Aorta (tissue), 5 donors: ENCODE measurements at places on chromosomes 4 and X. TPM values are rescaled to one million over a fixed set of nuclear protein-coding genes. Genes with fewer than 3 reads are reported as not detected.

The CEP135 gene
- 13.5 TPM for total RNA-seq

The NUDT10 gene
- 2.7 TPM for total RNA-seq

The BTC gene
- total RNA-seq, result 9.4 TPM

The FAM236A gene
- total RNA-seq, result not detected

The SMIM10L2A gene
- 0.42 TPM for total RNA-seq

The FDCSP gene
- not detected for total RNA-seq

DNA sequence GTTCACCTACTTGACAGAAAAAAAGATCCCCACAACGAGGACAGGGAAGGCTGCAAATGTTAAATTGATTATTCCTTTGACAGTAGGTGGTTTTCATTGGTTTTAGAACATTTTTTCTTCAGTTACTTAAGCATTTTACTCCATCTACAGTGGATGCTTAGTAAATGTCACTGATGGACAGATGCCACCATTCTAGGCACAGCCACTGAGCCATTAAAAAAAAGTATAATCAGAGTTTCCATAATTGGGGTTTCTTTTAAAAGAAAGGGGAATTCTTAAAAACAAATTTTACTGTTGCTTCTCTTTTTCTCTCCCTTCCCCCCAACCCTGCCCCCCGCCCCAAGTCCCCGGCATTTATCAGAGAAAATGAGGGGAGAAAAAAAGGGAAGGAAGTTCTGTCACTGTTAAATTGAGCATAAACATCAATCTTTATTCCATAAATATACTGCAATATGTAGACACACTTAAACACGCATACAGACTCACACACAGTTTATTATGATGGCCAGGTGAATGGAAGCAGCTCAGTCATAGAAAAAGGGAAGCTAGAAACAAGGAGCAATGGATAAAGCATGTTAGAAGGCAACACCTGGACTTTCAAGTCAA lies 79.7 kb upstream of the PRPS2 start:
- H3K4me3 ChIP-seq, result no peak overlapping the region
- H3K36me3 ChIP-seq, result no peaks in the 10 kb centered on the region
- no peak for DNase-seq
- no peak overlapping the region for H3K27ac ChIP-seq

- H3K4me1 ChIP-seq, result no peaks in the 10 kb centered on the region
- H3K27ac ChIP-seq, result no peak overlapping the region
- H3K27me3 ChIP-seq, result no peaks in the 10 kb centered on the region
Measured at GRCh38 chr4:20995610-20996009, 295.4 kb downstream of the PACRGL start.

DNA sequence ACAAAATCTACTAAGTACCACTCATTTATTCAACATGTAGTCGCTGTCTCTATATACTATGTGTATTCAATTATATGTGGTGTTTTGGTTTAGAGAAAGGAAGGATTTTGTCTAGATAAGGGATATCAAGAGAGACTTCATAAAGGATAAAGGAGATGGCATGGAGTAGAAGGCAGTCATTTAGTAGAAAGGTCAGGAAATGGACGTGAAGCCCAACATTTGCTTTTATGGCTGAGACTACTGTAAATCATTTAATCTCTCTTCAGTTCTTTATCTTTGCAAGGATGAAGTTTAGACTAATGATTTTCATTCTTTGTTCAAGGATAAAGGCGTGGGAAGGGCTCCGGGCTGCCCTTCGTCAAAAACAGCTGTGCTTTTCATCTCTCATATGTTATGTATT lies 25.2 kb downstream of the IL2 start:
- H3K4me3 ChIP-seq, result no peak overlapping the region
- H3K27ac ChIP-seq, result no peak overlapping the region
- no peaks in the 10 kb centered on the region for H3K4me1 ChIP-seq
- H3K27me3 ChIP-seq, result no peaks in the 10 kb centered on the region
- no peak for DNase-seq

GRCh38 chr4:138235419-138235952 lies 6.7 kb downstream of the SLC7A11 start:
- DNase-seq, result no peak
- no peaks in the 10 kb centered on the region for H3K4me1 ChIP-seq
- no peak overlapping the region for H3K27ac ChIP-seq
- H3K36me3 ChIP-seq, result no peaks in the 10 kb centered on the region
- H3K4me3 ChIP-seq, result no peak overlapping the region
- no peaks in the 10 kb centered on the region for H3K27me3 ChIP-seq

GRCh38 chr4:15438939-15439524 lies 11.2 kb downstream of the C1QTNF7 start:
- no peak for DNase-seq
- H3K27me3 ChIP-seq, result no peaks in the 10 kb centered on the region
- peaks cover 4% of the 10 kb centered on the region for H3K36me3 ChIP-seq
- no peak overlapping the region for H3K27ac ChIP-seq
- no peak overlapping the region for H3K4me3 ChIP-seq

DNA sequence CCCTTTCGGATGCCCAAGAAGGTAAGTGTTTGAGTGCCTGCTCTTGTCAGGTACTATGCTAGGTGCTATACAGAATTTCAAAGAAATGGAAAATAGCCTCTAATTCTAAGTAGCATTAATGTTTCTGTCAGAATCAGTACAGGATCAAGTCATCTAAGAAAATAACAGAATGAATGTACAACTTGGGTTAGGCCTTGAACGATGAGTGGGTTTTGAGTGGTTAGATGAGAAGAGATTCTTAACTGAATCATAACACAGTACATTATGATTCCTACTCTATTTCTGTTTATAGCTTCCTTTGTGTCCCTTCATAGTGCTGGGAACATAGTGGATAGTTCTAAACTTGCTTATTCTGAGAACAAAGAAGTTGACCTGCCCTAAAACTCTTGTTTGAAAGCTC lies 253.9 kb downstream of the GLUD2 start:
- H3K4me3 ChIP-seq, result no peak overlapping the region
- H3K36me3 ChIP-seq, result no peaks in the 10 kb centered on the region
- H3K27ac ChIP-seq, result no peak overlapping the region
- no peaks in the 10 kb centered on the region for H3K27me3 ChIP-seq
- DNase-seq, result no peak

- no peaks in the 10 kb centered on the region for H3K27me3 ChIP-seq
- H3K4me3 ChIP-seq, result no peak overlapping the region
Measured at GRCh38 chr4:186243331-186243730, 16.0 kb downstream of the KLKB1 start.

GRCh38 chr4:8840006-8840793 lies 31.4 kb downstream of the HMX1 start:
- no peaks in the 10 kb centered on the region for H3K36me3 ChIP-seq
- DNase-seq, result no peak
- H3K4me3 ChIP-seq, result no peak overlapping the region
- no peaks in the 10 kb centered on the region for H3K4me1 ChIP-seq

GRCh38 chrX:22148565-22148964 lies 116.4 kb downstream of the PHEX start:
- no peaks in the 10 kb centered on the region for H3K36me3 ChIP-seq
- H3K27me3 ChIP-seq, result no peaks in the 10 kb centered on the region
- H3K27ac ChIP-seq, result no peak overlapping the region
- no peak overlapping the region for H3K4me3 ChIP-seq

DNA sequence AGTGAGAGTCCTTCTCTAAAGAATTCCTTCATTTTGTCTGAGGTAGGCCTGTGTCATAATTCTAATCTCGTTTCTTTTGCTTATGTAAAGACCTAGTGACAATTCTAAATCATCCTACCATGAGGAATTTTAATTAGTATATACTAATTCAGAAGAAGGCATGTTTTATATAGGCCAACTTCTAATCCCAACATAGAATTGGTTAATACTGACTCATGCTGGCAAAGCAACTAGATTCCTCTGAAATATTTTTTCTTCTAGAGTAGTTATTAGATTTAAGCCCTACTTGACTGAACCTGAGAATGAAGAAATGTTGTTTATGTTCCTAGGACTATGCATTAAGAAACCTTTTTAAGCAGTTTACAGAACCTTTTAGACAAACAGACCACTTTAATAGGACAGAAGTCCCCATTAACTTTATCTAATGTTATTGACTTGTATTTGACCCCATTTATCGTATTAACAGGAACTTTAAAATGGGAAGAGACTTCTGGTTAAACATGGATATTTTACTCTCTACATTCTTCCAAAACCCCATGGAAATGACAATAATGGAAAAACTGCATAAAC lies 56.1 kb upstream of the EIF1AX start:
- no peaks in the 10 kb centered on the region for H3K4me1 ChIP-seq
- H3K4me3 ChIP-seq, result no peak overlapping the region
- no peak overlapping the region for H3K27ac ChIP-seq
- DNase-seq, result no peak
- H3K36me3 ChIP-seq, result no peaks in the 10 kb centered on the region
